ENCODE measurements at places on chromosomes 2 and 18.

DNA sequence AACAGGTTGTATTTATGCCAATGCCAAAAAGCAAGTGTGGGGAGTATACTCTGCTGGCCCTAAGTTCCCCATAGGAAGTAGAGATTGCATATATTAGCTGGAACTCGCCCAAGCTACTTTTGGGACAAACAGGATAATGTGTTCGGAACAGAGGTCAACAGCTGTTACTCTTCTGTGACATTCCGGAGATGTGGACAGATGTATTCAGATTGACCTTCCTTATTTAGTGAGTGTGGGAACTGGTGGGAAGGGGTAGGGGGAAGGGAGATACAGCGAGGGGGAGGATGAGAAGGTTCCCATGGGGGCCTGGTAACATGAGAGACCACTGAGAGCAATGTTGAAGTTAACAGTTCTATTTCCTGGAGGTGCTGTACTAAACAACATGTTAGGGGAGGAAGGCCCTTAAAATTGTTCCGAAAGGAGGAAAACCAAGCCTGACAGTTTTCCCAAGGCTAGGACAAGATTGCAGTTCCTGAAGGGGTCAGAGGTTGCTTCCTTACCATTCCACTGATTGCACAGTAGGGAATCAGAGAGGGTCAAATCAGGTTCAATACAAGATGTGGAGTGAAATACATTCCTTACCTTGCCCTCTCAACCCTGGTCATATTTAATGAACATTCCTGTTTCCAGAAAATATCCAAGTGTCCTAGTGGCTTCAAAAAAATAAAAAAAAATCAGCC, 14.3 kb upstream of the CD28 start:
- no peak for DNase-seq

DNA sequence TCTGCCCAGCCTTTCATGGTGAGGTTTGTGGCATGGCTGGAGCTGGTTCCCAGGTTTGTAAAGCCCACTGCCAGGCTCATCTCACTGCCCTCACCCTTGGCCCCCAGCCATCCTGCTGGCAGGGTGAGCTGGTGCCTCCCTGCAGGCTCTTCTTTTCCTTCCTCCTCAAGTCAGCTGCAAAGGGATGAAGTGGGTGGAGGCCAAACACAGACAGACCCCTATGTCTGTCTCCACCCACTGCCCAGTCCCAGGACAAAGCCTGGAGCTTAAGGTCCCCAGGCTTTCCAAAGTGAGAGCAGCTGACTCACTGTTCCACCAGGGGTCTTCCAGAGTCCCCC, 92.0 kb downstream of the TNS1 start:
- DNase-seq, result no peak

DNA sequence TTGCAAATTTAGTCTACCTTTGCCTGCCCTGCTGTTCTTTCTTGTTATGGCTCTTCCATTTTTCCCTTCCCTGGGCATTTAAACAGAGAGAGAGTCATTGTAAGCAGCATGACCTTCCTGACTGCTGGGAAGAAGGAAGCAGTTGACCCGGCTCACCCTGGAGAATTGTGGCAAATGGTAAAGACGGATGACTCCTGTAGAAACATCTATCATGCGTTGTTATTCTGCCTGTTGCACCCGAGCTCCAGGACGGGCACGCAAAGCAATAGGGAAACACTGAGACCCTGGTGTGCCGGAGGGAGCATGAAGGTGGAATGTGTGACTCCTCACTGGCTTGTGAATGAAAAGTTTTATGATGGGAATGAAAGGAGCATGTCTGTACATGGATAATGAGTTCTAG, 113.3 kb downstream of the OSBPL6 start:
- DNase-seq, result no peak

DNA sequence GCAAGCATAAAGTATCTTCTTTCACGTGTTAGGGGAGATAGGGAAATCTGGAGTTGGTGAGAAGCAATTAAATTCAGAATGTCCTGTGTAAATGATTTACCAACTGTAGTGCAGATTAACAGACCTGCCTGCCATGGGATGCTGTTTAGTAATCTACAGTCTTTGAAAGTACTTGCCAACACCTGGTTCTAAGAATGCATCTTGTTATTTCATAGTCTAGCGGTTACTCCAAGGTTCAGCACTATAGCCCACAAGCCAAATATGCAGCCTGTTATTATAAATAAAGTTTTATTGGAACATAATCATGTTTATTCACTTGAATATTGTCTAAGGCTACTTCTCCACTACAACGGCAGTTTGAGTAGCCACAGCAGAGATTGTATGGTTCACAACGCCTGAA, 100.8 kb downstream of the OSBPL6 start:
- DNase-seq, result no peak

GRCh38 chr2:30325600-30326328, 94.4 kb downstream of the LBH start:
- DNase-seq, result no peak

- DNase-seq, result no peak
These were observed 157.5 kb upstream of the LMAN1 start for GRCh38 chr18:59516356-59517155.

GRCh38 chr18:13460946-13461345, 242.4 kb downstream of the LDLRAD4 start:
- DNase-seq, result no peak
